Epithelial cell of proximal tubule (primary cell): ENCODE measurements at places on chromosomes 5 and 9. TPM values are rescaled to one million over a fixed set of nuclear protein-coding genes. Genes with fewer than 3 reads are reported as not detected.

GRCh38 chr9:136846376-136847087, 2.7 kb upstream of the PHPT1 start:
- no peak for DNase-seq

GPR150 gene
- 0.58 TPM in 1 of 2 replicates, not detected in the other for total RNA-seq

GRCh38 chr5:171306781-171307591, 2.1 kb upstream of the TLX3 start:
- no peak for DNase-seq

SEMA4D gene
- 8.0 and 12.3 TPM in 2 replicates for total RNA-seq

GRCh38 chr5:74056789-74057164, 430.8 kb downstream of the ARHGEF28 start:
- peak; percentile 25 for DNase-seq

SYNPO gene
- total RNA-seq, result 0.43 and 1.4 TPM in 2 replicates

DNA sequence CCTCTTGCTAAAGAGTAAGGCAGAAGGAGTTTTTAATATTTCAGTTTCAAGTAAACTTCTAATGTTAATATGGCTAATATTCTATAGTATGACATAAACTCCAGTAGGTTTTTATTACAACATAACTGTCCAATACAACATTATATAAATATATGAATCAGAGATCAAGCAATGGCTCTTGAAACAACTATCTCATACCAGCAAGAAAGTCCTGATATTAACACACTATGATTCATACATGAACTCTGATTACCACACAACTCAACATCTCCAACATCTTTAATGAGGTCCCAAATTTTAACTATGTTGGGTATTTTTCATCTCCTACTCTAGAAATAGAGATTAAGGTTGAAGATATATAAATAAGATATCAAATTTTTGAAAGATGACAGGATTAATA, 878.3 kb downstream of the TLE1 start:
- no peak for DNase-seq

GRCh38 chr5:87246061-87246460, 21.6 kb upstream of the RASA1 start:
- no peak for DNase-seq

NXNL2 gene
- total RNA-seq, result 3.1 and 6.9 TPM in 2 replicates

DNA sequence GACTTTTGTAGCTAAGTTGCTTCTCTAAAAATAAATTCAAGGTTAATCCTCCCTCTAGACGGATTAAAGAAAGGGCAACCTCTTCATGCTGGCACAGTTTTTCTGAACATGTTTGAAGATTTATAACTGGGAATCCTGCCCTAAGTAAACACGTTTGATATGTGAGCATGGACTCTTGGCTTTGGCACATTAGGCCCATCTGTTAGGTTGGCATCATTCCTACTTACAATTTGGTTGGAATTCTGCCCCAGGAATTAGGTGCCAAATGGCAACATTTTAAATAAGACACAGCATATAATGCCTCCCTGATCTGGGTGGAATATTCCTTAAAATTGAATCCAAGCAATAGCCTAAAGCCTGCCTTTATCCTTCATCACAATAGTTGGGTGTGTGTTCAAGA, 372.3 kb upstream of the CDH18 start:
- no peak for DNase-seq

- DNase-seq, result no peak
These were observed 7.8 kb downstream of the PHYHD1 start for GRCh38 chr9:128928624-128929023.

DNA sequence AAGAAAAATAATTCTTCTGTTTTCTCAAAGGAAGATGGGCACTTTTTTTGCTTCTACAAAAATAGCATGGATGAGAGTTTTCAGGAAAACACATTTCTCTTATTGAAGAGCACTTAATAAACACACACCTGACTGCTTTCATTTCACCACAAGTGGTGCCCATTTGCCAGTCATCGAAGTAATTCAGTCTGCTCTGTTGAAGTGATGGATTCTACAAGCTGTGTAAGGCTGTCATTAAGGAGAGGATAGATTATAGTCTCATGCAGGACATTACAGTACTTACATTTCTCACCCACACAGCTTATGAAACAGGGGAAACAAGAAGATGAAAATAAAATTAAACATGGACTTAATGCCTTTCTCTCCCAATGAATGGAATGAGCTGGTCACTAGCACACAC, 165.2 kb downstream of the NR2F1-AS1 start:
- no peak for DNase-seq

CATSPER3 gene
- total RNA-seq, result 0.29 TPM in 1 of 2 replicates, not detected in the other

CARTPT gene
- total RNA-seq, result not detected in 2 replicates

DNA sequence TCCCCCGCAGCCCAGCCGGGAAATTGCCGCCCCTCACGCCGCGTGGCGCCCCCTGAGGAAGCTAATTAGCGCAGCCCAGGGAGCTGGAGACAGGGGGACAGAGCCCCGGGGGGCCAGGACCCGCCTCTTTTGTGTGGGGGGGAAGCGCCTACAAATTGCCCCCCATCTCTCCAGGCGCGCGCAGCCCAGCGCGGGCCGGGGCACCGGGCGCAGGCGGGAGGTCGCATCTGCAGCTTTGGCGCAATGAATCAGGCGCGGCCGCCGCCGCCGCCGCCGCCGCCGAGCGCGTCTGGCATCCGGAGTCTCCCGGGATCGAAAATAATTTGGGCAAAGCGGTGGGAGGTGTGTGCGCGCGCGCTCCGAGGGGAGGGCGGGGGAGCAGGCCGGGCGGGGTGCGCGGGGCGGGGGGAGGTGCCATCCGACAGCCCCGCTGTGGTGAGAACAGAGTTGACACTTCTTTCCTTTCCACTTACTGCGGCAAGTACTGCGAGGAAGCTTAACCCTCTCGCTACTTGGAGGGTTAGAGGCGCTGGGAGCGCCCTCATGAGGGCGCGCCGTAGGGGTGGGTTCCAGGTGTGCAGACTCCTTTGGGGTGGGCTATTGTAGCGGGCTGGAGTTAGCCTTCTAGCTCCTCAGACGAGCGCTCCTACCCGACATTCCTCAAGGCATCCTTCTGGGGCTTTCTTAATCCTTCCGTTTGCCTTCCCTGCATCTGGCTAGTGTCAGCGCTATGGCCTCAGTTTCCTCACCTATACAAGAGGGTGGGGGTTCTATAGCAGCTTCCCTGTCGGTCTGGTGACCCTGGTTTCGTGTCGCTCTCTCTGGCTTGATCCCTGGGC, 63.1 kb downstream of the CXXC5 start:
- no peak for DNase-seq
